SK-N-DZ (cell line): ENCODE measurements at places on chromosomes 5 and 9.

- no peak for DNase-seq
These were observed 1982.2 kb upstream of the C9orf72 start for GRCh38 chr9:29555502-29555901.

- no peak for DNase-seq
These were observed 20.2 kb downstream of the PBX3 start for GRCh38 chr9:125767349-125767748.

DNA sequence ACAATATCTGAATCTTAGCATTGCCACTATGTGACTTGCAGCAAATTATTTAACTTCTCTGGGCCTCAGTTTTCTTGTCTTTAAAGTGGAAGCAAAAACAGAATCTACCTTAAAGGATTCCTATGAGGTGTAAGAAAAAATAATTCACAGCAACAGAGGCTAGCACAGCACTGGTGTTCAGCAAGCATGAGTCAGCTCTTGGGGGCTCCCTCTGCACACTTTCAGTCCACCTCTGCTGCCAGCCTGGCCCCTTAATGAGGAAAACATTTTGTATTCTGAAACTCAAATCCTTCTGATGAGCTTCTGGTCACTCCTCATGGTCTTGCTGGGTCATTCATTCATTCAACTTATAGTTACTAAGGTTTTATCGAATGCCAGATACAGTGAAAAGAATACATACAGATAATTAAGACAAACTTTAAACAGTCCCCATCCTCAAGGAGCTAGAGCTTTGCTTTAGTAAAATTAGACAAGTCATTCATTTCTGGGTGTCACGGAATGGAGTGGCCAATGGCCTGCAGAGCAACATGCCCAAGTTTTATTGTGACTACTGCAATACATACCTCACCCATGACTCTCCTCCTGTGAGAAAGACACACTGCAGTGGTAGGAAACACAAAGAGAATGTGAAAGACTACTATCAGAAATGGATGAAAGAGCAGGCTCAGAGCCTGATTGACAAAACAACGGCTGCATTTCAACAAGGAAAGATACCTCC, 26.8 kb upstream of the IQGAP2 start:
- no peak for DNase-seq

GRCh38 chr9:23821375-23822181, 4.5 kb downstream of the ELAVL2 start:
- peak; percentile 35 for DNase-seq

- DNase-seq: peak; percentile 57
These were observed 47.9 kb downstream of the TMEM252 start for GRCh38 chr9:68492806-68493205.

- no peak for DNase-seq
These were observed 60.2 kb upstream of the UNC5A start for GRCh38 chr5:176750144-176750543.

- no peak for DNase-seq
These were observed 933.8 kb upstream of the DMAC1 start for GRCh38 chr9:8733131-8733954.

DNA sequence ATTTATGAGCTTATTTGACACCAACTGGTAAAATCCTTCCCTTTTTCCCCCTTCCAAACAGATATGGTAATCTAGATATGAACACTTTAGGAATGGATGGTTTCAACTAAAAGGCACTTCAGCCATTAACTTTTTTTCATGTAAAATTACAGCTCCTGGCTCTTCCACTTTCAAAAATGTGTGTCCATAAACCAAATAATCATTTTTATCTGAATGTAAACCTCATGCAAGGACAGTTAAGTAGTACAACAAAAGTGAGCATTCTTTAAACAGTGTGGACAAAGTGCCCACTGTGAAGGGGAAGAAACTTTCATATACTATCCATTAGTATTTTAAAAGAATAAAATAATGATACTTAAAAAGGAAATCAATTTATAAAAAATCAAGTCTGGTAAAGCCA, 17.2 kb downstream of the RAB14 start:
- no peak for DNase-seq

- DNase-seq: no peak
These were observed 19.8 kb upstream of the IQGAP2 start for GRCh38 chr5:76383126-76383832.

- DNase-seq: no peak
These were observed 190.0 kb downstream of the MED10 start for GRCh38 chr5:6188344-6188743.

DNA sequence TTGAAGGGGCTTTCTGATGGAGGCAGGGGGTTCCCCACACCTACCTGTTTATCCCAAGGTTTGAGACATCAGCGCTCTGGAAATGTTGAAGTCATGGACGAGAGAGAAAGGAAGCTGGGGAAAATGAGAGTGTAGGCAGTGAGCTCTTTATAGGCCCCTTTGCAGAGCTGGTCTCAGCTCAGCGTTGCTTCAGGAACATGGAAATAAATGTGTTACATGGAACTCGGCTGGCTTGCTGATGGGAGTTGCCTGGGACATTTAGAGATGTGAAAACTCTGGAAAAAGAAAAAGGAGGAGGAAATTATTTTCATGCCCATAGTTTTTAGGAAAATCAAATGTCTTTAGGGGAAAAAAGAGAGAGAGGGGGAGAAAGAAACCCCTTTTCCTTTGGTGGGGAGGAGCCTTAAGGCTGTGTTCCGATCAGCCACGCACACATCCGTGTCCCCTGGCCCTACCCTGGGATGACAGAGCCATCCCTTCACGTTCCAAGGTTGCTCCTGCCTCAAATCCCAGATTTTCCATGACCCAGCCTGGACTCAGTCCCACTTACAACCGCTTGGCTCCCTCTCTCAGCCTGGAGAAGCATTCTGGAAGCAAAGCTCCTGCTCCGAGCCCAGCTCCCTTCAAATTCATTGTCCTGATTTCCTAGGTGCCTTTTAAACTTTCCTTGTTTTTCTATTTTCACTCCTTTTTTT, 78.3 kb downstream of the COL27A1 start:
- DNase-seq: no peak

DNA sequence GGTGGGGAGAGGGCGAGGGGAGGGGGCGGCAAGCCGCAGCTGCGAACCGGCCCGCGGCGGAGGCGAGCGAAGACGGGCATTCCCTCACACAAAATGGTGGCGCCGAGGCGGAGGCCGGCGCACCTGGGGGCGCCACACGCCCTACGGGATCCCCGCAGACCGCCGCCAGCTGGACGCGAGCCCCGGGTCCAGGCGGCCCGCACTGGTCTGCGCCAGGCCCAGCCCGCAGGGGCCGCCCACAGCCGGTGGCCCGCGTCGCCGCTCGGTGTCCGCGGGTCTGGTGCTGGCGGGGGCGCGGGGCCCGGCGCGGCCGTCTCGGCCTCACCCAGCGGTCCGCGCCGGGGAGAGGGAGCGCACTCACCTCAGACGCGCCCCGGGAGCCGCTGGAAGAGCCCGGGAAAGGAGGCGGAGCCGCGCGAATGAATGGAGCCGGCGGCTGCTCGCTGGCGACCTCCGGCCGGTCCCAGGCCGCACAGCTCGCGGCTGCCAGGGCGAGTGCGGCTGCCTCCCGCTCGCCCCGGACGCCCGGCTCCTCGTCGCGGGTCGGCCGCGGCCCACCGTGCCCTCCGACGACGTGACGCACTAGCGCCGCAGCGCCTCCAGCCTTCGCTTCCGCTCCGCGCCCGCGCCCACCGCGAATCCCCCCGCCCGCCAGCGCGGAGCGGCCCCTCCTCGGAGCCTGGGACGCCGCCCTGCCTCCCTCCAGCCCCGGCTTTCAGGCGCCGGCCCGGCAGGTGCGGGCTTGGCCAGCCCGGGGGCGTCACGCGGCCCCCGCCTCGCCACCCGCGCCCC, at the start of gene FAM169A:
TSS of gene FAM169A (minus strand) at position 584 of the 792 bp plus-strand sequence. CDS start 24,711 bp downstream, outside the sequence.
- DNase-seq: peak; percentile 45

- DNase-seq: no peak
These were observed 81.0 kb upstream of the HTR4 start for GRCh38 chr5:148735301-148735835.

GRCh38 chr9:12469084-12469483, 224.1 kb upstream of the TYRP1 start:
- DNase-seq: no peak

DNA sequence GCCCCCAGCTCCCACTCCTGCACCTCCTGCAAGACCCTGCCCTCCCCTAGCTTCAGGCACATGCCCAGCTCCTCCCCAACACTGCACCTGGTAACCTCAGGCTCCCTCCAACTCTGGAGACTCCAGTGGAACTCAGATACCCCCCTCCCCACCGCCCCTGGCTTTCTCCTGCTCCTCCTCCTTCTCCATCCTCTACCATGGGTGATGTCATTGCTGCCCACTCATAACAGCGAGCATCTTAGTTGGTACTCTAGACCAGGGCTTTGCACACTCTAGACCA, 24.7 kb upstream of the CNOT6 start:
- no peak for DNase-seq

- DNase-seq: no peak
These were observed 120.4 kb downstream of the RAPGEF6 start for GRCh38 chr5:131514316-131515283.

- no peak for DNase-seq
These were observed 3.4 kb downstream of the KIAA1958 start for GRCh38 chr9:112489876-112490666.

DNA sequence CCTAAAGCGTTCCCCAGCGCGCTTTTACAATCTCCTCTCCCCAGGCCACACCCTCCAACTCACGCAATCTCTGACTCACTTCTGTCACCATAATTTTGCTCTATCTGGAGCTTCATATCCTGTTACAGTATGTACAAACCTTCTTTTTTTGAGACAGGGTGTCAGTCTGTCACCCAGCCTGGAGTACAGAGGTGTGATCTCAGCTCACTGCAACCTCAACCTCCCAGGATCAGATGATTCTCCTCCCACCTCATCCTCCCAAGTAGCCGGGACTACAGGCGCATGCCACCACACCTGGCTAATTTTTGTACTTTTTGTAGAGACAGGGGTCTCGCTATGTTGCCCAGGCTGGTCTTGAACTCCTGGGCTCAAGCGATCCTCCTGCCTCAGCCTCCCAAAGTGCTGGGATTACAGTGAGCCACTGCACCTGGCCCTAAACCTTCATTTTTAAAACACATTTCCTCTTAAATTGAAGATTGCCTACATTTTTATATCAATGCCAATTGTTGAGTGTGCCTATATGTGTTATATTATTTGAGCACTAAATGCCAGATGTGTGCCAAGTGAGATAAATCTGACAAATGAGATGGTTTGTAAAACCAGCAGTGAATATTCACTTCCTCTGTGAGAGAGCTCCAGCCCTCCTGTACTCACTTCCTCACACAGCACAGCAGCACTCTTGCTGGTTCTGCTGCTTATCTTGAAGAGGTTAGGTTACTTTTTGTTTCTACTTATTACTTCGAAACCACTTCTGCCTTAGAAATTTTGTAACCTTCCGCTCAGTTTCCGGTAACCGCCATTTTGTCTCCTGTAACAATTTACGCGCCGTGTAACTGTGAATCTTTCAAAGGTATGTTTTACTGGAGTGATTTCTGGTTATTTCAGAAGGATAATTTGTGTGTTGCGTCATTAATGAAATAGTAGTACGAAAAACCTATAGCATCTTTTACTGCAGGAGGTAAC, 57.9 kb downstream of the DOCK8 start:
- DNase-seq: no peak

DNA sequence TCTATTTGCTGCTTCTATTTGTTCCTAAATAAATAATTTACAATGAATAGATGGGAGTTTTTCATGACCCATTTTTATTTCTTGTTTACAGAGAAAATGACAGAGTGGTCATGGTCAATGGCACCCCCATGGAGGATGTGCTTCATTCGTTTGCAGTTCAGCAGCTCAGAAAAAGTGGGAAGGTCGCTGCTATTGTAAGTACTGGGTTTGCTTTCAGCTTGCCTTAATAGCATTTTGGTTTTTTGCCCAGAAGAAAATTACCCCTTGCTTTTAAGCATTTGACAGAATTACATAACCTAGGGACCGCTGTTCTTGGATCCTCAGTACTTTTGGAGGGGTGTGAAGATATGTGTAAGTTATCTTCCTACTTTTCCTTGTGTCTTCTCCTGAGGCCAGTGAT, 44.1 kb downstream of the TJP2 start:
- DNase-seq: no peak

DNA sequence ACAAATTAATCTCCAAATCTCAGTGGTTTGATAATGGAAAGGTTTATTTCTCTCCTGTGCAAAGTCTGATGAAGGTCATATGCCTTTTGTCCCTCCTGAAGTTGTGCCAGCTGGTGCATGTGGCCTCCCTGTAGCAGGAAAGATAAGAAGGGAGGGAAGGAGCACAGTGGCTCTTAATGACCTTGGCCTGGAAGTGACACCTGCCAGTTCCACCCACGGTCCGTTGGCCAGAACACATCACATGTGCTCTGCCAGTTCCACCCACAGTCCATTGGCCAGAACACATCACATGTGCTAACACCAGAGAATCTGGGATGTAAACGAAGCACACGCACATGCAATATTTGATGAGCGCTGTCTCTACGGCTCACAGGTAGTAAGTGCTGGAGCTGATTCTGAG, 130.9 kb downstream of the DOCK2 start:
- DNase-seq: peak; percentile 56

DNA sequence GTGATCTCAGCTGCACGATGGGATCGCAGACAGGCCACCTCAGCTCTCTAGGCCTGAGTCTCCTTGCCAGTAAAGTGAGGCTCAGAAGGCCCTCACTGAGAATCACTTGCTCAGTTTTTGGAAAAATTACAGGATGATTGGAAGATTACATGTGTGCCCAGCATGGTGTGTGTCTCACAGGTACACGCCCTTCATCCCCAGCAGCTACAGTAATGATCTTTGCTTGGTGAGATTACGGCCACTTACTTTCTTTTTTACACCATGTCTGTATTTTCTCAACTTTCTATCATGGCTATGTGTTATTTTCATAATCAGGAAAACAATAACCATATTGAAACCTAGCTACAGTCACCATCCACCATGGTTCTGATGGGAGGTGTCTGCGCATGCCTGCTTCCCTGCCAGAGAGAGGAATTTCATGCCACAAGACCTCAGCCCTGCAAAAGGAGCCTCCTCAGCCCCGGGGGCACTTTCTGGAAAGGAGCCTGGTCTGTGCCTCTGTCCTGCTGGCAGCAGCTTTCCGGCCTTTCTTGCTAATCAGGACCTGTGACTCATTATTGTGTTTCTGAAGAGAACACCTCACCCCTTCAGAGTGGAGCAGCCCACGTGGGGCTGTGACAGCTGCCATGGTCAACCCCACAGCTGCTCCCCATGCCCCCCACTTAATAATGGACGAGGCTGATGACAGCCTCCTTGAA, 64.2 kb upstream of the OLFM1 start:
- DNase-seq: no peak

DNA sequence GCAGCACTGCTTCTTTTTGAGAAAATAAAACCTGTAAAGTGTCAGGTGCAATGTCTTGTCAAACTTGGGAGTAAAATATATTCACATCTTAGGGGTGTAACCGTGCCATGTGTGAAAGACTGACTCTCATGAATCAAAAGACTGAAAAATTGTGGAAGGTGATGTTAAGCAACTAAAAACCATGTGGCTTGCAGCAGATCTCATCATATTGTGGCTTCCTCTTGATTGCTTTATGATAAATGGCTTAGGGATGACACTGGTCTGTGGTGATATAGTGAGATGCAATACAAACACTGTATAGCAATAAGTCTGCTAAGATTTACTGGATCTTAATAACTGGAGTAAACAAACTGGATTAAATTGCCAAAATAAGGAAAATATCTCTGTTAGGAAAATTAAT, 321.6 kb downstream of the EDIL3 start:
- no peak for DNase-seq
